Brain (organoid and tissue), 16 donors: ENCODE measurements at places on chromosomes 6 and 20. TPM values are rescaled to one million over a fixed set of nuclear protein-coding genes. Genes with fewer than 3 reads are reported as not detected.

Gene SCRT2
- polyA plus RNA-seq, result 0.98 TPM

Gene PRKN
- polyA plus RNA-seq, result 1.4 TPM

Gene PPP1R18
- polyA plus RNA-seq, result 99.8 TPM

Gene ELOVL4
- polyA plus RNA-seq, result 9.4 TPM

Gene RBBP9
- 23.0 TPM for polyA plus RNA-seq

Gene SAMHD1
- polyA plus RNA-seq, result 36.7 TPM

Gene CCM2L
- polyA plus RNA-seq, result 6.7 TPM

Gene ADTRP
- 0.37 TPM for polyA plus RNA-seq

Gene ZNF184
- 6.2 TPM for polyA plus RNA-seq

Gene LAMA2
- polyA plus RNA-seq, result 2.5 TPM

Gene SLC22A3
- 0.85 TPM for polyA plus RNA-seq

Gene ERVFRD-1
- polyA plus RNA-seq, result not detected
